GM04504 (cell line): ENCODE measurements at places on chromosomes 7 and 10.

- DNase-seq = no peak
Measured at GRCh38 chr10:106341356-106341755, 823.1 kb downstream of the SORCS1 start.

DNA sequence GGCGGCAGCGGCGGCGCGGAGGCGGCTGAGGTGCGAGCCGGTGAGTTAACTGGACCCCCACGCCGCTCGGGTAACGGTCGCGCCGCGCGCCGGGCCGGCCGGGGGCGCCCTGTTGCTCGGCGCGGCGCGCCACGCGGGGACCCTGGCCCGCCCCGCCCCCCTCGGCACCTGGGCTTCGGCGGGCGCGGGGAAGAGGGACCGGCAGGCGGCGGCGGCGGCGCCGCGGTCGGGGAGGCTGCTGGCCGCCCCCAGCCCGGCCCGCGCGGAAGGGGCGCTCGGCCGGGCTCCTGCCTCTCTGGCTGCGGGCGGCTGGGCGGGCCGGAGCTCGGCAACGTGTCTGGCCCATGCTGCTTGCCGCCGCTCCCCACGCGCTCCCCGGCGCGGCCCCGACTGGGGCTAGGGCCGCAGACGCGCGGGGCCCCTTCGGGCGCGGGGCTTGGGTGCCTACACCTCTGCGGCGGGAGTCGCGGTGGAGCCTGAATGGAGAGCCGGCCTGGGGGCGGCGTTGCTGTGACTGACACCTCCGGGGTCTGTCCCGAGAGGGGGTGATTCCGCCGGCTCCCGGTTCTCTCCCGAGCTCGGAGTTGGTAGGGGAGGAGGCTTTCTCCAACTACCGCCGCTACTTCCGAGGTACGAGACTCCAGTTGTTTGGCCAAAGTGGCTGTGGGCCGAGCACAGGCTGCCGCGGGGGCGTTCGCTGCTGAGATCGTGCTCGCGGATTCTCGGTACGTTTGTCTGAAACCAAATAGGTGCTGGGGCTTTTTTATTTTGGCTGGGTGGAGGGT lies 494 bp downstream of the PALS2 start:
- no peak for DNase-seq

DNA sequence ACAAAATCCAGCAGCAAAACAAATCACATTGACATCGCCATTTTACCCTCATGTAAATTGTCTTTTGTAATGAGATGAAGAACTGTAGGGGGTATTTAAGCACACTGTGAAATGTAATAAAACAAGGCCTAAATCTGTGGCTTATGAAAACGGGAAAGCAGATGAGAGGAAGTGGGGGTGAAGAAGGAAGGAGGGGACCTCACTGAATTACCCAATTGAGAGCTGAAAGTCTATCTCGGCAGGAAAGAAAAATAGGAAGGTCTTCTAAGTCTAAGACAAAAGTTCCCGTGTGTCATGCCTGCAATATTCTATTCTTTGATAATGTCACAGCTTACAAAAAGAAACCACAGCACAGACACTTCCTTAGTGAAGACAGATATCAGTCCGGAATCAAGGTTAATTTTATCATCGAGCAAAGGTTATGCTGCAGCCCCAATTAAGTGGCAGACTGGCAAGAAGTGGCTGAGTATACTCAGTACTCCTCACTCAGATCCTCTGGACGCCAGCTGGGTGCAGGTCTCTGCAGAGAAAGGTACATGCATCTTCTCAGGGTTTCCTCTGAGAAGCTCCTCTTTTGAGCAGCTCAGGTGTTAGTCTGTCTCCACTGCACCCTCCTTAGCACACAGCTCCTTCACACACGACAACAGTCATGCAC lies 239.7 kb downstream of the FANK1 start:
- DNase-seq = no peak

DNA sequence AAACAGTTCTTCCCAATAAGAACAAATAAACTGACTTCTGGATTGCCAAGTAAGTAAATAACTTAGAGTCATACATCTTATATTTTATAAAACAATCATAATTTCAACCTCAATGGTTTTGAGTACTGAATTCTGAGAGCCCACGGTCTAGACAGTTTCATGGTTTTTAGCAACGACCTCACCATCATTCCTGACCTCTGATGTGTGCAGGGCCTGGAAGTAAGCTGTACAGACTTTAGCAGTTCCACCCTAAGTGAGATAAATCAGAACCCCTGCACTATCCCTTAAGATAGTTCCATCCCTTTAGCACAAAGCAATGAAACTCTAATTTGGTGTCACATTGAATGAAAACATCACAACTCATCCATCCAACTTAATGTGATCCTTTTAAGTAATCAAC lies 86.0 kb downstream of the NEBL start:
- DNase-seq = no peak

GRCh38 chr7:107138696-107139420 lies 29.9 kb upstream of the HBP1 start:
- no peak for DNase-seq

DNA sequence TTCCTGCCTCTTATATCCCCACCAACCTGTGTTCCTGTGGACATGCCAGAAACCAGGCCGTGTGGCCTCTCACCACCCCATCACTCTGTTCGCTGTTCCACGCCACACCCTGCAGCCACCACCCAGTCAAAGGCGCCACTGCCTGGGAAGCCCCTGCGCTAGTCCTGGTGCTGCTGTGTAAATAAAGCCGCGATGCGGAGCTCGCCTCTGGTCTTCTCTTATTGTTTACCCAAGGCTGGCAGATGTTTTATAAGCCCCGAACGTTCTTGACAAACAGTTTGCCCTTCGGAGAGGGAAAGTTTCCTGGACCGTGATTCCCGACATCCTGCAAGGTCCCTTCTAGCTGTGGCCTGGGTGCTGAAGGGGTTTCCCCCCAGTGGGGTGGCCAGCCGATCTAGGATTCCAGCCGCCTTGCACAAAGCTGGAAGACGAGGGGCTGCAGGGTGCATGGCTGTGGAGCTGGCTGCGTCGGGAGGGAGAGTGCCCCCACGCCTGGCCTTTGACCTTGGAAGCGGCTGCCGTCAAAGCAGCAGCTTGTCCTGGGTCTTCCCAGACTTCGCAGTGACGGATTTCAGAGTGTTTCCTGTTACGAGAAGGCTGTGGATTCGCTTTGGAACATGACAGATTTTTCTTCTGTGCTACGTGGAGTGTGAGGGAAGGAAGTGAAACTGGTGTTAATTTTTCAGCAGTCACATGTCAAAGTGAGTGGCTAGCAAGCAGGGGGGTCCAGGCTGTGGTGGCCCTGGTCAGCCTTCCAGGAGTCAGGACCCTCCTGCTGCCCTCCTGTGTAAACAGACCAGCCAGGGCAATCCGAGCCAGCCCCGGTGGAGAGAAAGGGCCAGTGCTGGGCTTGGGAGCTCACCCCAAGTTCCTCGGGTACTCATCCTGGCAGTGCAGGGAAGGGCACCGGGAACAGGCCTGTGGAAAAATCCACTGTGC lies 61.6 kb downstream of the LHPP start:
- DNase-seq = no peak

- no peak for DNase-seq
Measured at GRCh38 chr7:109964780-109965179, 1126.1 kb upstream of the LRRN3 start.

- DNase-seq = no peak
Measured at GRCh38 chr7:74141705-74142104, 32.5 kb upstream of the EIF4H start.

- no peak for DNase-seq
Measured at GRCh38 chr10:122363311-122363710, 11.2 kb upstream of the PLEKHA1 start.

- no peak for DNase-seq
Measured at GRCh38 chr7:150465414-150465813, 15.0 kb downstream of the GIMAP8 start.

DNA sequence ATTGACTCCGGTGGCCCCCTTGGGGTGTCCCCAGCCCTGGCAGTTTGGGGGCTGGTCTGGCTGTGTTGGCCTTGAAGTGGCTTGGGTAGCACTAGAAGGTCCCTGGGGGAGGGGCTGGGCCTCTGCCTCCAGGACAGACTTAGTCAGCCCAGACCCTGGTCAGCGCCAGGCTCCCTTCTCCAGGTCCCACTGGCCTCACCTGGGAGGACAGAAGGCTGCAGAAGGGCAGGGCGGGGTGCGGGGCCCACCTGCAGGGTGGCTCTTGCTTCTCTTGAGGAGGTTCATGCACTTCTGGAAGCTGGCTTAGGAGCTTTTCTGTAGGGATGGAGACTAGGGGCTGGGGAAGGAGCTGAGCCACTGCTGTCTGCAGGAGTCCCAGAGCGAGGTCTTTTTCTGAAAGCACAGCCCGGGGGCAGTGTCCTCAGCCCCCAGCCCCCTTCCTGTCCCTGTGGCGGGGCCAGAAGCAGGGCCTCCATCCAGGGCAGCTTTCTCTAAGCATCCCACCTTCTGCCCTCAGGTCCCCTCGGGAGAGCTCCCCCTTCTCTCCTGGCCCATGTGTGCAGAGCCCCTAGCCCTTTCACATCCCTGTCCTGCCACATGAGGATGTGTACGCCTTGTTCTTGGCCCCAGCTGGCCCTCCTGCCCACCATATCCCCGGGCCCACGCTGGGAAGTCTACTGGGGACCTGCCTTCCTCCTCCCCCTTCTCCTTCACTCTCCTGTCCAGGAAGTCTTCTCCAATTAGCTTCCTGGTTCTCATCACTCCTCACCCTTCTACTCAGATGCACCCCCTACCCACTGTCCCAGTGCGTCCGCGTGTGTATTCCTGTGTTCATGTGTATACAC lies 11.0 kb downstream of the TBATA start:
- no peak for DNase-seq

GRCh38 chr7:105613611-105614330 lies 32.5 kb upstream of the EFCAB10 start:
- DNase-seq = no peak

DNA sequence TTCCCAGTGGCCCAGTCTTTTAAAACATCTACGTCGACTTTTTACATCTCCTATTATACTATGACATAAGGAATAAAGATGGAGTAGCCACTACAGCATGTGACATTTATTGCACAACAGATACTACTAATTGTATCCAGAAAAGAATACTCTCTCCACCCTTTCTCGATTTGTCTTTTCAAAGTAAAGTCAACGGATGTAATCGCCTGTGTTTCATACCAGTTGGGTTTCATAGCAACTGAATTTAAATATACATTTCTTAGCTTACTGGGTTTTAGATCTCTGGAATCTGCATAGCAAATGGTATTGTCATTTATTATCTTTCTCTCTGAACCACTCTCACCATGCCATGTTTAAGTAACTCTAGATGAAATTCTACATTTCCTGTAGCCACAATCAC lies 86.4 kb upstream of the TRIL start:
- no peak for DNase-seq

DNA sequence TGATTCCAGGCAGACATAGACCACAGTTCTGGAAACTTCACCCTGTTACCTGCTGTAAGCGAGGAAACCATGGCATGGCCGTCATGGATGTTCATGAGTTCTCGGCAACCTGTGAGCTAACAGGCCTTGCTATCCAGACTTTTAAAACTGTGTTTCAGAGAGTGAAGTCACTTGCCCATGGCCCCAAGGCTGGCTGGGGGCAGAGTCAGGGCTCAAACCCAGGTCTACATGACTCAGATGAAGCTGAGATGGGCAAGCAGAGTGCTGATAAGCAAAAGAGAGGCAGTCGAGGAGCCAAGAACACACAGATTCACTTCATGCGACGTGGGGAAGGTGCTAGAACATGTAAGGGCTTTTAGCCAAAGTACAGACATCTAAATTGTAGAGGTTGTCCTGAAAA lies 31.5 kb downstream of the C10orf53 start:
- no peak for DNase-seq

DNA sequence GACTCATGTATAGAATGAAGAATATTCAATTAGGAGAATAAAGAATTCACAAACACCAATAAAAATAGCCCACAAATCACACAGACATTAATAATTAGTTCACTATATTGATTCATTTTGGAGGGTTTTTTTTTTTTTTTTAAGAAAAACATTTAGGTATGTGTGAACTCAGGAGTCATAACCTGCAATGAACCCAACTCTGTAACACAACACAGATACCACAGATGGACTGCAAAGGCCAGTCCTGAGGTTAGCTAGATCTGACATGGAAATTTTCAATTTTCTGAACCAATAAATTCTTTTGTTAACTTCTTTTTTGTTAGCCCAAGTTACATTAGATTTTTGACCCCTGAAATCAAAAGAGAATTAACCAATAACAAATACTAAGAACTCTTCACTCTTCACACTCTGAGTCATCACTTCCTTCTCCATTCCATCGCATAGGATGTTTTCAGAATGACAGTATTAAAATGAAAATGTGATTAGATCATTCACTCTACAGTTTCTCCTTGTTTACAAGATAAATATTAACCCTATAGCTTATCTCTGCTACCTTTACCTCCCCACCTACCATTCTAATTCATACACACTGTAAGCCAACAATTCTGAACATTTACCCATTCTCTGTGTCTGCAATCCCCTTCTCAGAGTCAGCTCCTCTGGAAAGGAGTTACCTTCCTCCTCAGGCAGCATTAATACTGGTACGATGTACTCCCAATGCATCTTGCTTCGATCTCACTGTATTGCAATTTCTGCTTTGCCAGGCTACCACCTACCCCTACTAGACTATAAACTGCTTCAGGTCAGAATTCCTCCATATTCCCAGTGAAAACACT lies 141.5 kb downstream of the LRRN3 start:
- no peak for DNase-seq

DNA sequence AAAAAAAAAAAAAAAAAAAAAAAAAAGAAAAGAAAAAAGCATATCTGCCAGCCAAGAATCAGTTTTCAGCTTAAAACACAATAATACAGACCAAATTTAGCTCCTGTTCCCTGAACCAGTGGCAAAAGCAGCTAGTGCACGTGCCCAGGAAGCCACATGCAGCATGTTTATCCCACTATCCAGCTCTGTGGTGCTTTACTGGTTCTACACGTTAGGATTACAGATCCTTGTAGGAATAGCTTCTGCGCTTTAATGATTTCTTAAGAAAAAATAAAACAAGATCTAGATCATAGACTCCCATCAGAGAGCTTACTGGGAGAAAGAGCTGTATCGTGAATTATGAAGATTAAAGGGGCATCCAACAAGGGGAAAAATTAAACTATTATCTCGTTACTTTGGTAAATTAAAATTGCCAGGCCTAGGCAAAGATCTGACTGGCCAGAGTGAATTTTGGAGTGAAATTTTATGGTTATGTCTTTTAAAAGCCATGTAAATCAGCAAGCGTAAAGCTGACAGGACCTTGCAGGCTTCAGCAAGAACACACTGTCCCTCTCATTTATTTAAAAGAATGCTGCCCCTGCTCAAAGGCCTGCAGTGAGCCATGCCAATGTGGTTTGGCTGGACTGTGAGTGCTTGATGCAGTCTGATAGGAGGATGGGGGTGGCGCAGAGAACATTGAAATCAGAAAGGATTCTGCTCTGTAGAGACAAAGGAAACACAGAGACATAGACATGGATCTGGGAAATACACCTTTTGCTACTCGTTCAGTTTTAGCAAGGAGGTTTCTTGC lies 177.3 kb upstream of the PHYHIPL start:
- no peak for DNase-seq

GRCh38 chr7:44097064-44097932 lies 6.8 kb upstream of the AEBP1 start:
- DNase-seq = no peak

GRCh38 chr10:132842397-132842796 lies 56.5 kb upstream of the NKX6-2 start:
- no peak for DNase-seq

DNA sequence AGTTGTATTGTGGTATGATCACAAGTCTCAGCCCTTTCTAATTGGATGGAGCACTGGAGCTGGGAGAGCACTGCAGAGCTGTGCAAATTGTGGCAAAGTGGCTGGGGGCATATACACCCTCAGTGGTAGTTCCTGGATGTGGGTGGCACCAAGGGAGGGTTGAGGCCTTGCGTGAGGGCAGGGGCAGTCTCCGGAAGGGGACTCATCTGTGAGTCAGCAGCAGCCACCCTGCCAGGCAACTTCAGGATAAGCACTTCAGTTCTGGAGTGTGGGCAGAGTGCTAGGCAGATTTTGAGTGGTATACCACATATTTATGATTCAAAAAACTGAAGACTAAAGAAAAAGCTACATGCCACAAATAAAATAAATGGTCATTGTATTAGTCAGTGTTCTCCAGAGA lies 210.5 kb downstream of the ETV1 start:
- no peak for DNase-seq
